ENCODE measurements at places on chromosomes 1 and 21.

DNA sequence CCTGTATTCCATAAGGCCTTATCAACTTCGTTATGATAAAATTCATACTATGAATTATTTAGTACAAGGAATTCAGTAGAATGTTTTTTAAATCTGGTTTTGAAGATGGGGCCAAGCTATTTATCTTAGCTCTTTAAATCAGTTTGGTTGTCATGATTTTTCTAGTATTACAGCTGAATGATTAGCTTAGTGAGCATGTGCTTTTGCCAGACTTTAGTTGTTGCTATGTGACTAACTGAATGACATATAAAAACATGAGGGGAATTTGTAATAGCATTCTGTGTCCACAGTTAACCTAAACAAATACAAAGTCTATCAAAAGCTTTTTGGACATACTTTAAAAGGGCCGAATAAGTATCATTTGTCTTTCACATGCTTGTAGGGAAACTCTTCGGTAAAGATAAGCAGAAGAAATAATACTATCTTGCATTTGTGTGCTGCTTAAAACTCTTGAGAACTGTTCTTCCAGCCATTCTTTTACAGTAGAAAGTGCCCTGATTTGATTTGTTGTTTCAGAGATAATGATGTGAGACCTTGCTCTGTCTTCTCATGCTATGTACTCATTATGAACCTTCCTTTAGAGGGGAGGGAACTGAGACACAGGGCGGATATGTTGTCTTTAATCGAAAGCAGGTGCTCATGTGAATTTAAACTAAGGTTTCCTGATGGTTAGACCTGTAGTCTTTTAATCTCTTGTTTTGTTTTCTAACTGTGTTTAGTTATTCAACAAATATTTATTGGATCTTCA is 18.8 kb downstream of the NEK7 start:
- peak; percentile 59 for DNase-seq

- no peak for DNase-seq
Measured at GRCh38 chr1:109479311-109479710, 4.4 kb upstream of the ATXN7L2 start.

DNA sequence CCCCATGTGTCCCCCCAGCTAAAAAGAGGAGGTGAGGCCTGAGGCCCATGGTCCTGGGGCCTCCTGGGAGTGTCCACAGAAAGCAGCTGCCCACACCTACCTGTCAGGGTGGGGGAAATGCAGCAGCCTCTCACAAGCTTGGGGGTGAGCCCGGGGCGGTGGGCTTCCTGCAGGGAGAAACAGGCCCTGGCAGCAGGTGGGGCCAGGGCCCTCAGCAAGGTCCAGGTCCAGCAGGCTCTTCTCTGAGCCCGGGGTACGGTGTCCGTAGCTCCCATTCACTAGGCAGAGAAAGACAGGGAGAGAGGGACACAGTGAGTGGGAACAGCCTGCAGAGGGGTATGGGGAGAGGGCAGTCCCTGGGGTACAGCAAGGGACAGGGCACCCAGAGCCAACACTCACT is 139.0 kb downstream of the GLIS1 start:
- DNase-seq, result no peak

- peak; percentile 83 for DNase-seq
Measured at GRCh38 chr1:25796811-25797458, 3.1 kb upstream of the SELENON start.

- DNase-seq, result no peak
Measured at GRCh38 chr1:175394739-175395138, 202.2 kb upstream of the KIAA0040 start.

DNA sequence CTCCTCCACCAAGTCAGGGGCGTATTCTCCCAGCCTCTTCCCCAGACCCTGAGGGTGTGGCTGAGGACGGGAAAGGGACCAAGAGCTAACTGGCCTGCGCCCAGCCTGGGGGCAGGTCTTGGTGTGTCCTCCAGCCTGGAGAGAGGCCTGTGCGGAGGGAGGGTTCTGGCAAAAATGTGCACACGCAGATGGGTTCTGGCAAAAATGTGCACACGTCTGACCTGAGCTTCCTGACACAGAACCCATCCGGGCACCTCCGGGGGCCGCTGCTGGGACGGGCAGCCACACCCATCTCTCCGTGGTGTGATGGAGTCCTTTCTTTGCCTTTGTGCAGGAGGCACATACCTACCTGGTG is 23.1 kb upstream of the PKP1 start:
- DNase-seq, result no peak

- no peak for DNase-seq
Measured at GRCh38 chr1:22919341-22920025, 53.2 kb downstream of the LACTBL1 start.

DNA sequence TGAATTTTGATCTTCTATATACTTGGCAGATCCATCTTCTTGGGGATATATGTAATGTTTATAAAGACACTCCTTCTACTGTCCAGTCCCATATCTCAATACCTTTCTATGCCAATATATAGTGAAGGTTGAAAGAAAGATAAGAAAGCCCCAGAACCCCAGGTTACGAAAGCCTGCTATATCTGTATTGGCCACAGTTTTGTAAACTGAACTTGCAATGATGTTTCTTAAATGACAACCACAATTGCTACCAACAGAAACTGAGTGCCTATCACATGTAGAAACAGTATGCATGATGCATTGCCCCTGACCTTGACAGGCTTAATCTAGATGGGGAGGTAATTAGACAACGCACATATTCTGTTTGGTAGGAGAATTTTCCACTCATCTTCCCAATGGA is 7.8 kb upstream of the RIMKLA start:
- DNase-seq, result no peak

DNA sequence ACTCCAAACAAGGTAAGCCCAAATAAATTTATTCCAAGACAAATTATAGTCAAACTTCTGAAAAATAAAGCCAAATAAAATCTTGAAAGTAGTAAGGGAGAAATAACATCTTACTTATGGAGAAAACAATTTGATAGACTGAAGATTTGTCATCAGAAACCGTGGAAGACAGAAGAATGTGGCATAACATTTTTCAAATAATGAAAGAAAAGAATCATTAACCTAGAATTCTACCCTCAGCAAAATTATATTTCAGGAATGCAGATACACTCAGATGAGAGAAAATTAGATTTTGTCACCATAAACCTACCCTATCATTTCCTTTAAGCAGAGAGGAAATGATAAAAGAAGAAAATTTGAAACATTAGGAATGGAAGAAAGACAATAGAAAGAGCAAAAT is 27.3 kb upstream of the PADI1 start:
- no peak for DNase-seq

GRCh38 chr1:12387641-12388040 is 157.8 kb downstream of the VPS13D start:
- DNase-seq, result no peak

GRCh38 chr1:191541758-191542157 is 616.5 kb upstream of the RGS18 start:
- no peak for DNase-seq

DNA sequence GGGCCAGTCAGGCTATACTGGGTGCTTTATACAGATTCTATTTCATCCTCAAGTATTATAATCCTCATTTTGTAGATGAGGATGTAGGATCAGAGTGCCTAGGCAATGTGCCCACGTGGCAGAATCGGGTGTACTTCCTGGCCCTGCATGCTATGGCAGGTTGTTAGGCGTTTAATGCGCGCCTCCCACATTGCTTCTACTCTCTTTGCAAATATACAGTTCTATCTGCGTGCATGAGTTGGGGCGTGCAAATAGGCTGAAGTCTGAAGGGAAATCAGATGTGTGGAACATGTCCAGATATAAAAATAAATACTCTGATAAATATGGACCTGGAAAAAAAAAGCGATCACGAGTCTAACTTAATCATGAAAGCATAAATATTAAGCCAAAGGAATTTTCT is 194.7 kb upstream of the FMN2 start:
- no peak for DNase-seq

DNA sequence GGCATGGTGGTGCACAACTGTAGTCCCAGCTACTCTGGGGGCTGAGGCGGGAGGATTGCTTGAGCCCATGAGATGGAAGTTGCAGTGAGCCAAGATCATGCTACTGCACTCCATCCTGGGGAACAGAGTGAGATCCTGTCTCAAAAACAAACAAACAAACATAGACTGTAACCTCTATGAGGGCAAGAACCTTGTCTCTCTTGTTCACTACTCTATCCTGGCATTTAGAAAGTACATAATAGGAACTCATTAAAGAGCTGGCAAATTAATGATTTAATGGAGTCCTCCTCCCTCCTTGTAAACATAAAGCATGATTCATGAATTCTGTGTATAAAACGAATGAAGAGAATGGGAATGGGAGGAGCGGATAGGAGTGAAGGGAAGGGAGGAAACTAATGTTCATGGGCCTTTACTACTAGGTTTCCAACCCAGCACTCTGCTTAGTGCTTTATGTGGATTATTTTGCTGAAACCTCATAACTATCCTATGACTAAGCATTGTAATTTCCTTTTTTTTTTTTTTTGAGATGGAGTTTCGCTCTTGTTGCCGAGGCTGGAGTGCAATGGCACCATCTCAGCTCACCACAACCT is 8.6 kb downstream of the LMOD1 start:
- no peak for DNase-seq

- DNase-seq, result no peak
Measured at GRCh38 chr1:38454236-38454635, 405.3 kb downstream of the RRAGC start.
